IPS DF 19.7 (cell line): ENCODE measurements at places on chromosomes 1 and 21.

DNA sequence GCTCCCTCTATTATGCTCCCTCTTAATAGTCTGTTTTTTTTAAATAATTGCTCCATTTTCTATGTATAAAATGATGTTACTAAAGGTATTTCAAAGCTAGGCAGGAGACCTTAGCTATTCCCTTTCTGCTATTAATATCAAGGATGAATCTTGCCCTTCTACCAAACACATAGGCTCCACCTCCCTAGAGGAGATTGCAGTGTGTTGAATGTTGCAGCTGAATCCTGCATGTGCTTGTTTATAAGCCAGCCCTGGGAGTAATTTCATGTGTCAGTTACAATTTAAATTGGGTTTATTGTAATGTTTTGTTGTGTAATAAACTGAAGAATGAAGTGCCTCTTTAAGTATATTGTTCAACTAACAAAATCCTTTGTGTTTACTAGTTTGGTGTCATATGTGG lies 66.0 kb downstream of the TMEM200B start:
- no peak for DNase-seq

DNA sequence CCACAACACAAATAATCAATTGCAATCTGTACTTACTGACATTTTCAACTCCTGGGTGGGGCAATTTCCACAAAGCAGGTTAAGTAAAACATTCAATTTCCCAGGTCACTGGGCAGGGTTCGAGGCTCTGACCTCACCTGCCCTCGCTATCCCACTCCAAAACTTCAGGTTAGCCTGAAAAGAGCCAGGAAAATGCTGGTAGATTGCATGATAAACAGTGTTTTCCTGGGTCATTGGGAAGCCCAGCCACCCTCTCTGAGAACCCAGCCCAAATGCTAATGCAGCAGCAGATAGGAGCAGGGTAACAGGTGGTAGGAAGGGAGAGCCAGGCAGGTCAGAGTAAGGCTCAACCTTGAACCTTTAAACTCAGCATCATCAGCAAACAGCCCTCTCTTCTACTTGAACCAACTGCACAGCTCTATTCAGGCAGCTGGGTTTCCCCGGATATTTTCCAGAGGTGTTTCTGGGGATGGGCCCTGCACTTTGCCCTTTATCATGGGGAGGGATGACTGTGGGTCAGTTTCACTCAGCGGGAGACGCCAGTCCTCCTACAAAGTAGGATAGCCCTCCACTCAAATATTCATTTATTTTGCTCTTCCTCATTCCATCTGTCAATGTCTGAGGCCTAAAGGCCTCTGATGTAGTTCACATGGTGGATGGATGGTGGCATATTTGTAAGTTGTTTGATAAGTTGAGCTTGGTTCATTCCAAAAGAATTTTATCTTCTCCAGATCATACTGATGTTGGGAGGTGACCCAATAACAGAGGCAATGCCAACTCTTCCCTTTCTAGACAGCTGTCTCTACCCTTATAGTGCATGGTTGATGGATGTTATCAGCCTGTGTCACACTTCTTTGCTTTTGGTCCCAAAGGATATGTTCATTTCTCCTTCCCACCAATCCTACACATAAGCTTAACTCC lies 65.7 kb downstream of the DUSP10 start:
- no peak for DNase-seq

- DNase-seq: no peak
Observed at GRCh38 chr1:75394386-75395139, 216.4 kb downstream of the SLC44A5 start.

DNA sequence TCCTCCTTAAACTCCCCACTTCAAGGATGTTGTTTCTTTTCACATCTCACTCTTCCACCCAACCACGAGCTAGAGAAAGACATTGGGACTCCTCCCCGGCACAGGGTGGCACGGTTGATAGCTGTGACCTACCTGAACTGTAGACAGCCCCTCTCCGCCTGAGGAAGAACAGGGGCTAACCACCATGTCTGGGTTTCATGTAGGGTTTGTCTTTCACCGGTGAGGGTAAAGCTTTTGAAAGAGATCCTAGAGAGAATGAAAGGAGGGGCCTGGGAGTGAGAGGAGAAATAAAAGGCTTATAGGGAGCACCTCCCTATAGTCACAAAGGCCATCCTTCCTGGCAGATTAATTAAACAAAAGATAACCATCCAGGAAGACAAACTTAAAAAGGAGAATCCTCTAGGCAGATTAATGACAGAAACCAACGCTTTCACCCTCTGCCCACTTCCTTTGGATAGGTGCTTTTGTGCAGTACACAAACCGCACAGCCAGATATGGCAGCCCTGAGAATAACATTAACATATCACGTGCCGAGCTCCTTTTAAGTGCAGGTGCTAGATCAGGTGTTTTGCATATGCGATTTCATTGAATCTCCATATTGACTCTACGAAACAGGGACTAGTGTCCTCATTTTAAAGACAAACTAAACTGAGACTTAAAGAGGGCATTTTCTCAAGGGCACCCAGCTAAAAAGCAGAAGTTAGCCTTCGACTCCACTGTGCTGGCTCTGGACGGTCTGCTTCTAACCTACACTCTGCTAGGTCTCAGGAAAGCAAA lies 178.1 kb upstream of the RUNX1 start:
- no peak for DNase-seq

DNA sequence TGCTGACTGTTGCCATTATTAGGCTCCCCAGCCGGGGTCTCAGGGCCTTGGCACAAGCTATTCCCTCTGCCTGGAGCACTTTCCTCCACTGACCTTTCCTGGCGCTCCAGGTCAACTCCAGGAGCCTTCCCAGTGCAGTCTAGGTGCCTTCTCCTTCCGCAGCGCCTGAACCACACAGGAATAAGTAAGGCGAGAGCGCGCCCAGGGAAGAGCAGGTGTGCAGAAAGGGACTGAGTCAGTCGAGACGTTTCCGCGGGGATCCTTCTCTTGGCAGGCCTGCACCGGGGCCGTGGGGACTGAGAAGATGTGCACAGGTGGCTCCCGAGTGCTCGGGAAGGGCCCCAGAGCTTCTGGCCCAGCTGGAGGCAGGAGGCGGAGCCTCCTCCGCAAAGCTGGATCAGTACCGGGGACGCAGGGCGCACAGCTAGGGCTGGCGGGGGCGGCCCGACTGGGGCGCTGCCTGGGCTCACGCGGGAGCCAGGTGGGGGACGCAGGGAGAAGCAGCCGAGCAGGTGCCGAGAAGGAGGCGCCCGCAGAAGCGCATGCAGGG lies 765 bp upstream of the BMP8A start:
- no peak for DNase-seq

DNA sequence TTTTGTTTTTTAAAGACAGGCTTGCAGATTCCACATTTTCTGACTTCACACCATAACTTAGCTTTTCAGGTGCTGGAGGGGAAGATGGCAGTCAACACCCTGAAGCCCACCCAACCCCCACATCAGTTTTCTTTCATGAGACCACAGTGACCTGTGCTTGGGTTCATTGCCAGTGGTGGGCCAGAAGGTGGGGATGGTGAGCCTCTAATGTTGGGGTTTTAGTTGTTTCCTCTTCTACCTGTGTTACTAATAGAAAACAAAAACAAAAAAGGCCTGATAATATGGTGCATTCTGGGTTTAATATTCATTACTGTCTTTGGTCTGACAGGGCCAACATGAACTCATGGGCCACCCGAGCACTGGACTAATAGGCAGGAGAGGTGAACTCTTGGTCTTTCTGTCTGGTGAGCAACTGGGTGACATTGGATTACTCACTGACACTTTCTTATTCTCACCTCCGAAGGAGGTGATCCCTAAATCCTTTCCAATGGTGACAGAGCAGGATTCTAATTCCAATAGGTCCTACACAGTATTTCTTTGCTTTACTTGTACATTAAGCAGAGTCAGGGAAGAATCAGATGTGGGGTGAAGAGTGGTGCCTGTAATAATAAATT lies 132.8 kb downstream of the CLIC6 start:
- DNase-seq: peak; percentile 28
